ENCODE measurements at places on chromosomes 3 and 15.

DNA sequence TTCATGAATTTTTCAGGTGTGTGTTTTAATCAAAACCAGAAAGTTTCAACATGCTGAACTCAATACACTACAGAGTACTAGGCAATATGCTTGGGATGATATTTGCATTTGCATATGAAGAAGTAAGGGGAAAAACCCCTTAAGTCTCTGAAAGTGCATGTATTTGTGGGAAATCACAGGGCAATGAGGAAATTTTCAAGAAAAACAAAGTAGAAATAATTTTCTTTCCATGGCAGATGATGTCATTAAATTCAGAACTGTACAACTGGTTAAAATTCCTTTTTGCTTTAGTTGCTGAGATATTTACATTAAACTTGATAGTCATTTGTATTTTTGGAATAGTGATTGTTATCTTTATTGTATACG lies 294.0 kb upstream of the TBC1D5 start:
- no peak for DNase-seq

- DNase-seq = no peak
Observed at GRCh38 chr3:16589867-16590624, 15.2 kb downstream of the DAZL start.

DNA sequence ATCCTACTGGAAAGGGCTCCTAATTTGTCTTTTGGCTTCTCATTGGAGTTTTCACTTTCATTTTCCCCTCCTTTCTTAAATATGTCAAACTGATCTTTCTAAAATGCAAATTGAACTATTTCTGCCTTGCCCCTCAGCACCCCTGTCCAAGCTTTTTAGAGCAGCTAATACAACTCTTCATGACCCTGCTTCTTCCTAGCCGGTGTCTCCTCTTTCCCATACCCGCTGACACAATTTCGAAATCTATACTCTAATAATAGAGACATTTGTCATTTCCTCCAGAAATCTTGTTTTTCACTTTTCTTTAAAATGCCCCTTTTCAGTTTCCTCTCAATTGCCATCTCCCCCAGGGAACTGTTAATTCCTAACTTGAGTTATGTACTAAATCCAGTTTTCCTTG lies 2.9 kb upstream of the EPHA3 start:
- DNase-seq = no peak

DNA sequence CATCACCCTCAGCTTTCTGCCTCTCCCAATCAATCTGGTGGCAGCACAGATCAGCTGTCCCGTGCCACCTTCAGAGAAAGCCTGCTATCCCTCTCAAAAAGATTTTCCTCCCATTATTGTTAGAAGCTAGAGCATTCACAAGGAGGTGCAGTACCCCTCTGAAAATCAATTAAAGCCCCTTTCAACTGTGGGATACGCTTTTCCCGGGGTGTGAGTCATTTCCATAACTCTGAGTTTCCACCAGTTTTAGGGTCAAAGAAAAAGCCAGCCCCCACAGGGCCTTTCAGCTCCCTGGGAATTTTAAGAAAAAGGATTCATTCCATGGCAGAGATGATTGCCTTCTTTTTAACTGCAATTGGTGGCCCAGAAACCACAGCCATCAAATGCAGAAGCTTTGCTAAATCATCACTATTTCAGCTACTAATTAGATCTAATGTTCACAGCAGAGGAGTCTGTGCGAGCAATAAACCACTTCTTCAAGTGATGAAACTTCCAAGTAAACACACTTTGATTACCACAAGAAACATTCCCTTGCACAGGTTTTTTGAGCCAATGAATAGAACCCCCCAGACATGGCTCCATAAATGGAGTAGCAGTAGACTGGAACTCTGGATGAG lies 270.0 kb upstream of the TPRG1 start:
- DNase-seq = no peak

- peak; percentile 18 for DNase-seq
Observed at GRCh38 chr3:41198526-41198925, 779 bp upstream of the CTNNB1 start.

GRCh38 chr15:83065431-83065830 lies 1.6 kb downstream of the BTBD1 start:
- DNase-seq = peak; percentile 20

GRCh38 chr3:4695846-4696245 lies 202.7 kb downstream of the ITPR1 start:
- DNase-seq = no peak

- no peak for DNase-seq
Observed at GRCh38 chr3:113111011-113111707, 100.2 kb upstream of the BOC start.

DNA sequence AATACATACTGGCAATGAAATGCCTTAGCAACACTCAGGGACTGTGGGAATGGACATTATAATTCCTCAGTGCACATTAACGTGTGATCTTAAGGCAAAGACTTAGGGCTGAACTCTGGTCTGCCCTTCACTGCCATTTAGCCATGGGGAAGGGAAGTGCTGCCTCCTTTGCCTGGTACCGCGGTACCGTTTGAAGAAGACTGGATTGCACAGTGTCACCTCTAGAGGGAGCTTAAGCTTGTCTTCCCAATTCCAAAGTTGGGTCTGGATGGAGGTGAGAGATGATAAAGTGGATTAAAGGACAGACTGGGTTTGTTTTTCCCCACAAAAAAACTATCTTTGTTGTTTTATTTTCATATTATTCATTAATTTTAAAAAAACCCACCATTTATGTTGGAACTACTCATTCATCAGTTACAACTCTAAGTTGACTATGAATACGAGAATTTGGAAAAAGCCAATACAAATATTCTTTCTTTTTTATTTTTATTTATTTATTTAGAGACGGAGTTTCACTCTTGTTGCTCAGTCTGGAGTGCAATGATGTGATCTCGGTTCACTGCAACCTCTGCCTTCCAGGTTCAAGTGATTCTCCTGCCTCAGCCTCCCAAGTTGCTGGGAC lies 60.0 kb upstream of the SYN2 start:
- DNase-seq = peak; percentile 44

DNA sequence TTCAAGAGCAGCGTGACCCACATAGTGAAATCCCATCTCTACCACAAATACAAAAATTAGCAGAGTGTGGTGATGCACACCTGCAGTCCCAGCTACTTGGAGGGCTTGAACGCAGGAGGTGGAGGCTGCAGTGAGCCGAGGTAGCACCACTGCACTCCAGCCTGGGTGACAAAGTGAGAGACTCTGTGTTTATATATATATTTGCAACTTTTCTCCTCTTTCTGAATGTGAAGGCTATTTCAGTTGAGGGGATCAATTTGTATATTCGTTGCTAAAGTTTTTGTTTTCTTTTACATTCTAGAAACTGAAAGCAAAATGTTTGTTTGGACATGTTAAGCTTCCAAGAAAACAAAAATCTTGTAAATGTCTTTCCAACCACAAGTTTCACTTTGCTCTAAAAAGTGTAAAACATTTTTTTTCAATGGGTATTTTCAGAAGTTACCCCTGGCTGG lies 29.8 kb upstream of the FAM98B start:
- peak; percentile 27 for DNase-seq

- peak; percentile 65 for DNase-seq
Observed at GRCh38 chr3:53254509-53255422, 1.1 kb downstream of the TKT start.

DNA sequence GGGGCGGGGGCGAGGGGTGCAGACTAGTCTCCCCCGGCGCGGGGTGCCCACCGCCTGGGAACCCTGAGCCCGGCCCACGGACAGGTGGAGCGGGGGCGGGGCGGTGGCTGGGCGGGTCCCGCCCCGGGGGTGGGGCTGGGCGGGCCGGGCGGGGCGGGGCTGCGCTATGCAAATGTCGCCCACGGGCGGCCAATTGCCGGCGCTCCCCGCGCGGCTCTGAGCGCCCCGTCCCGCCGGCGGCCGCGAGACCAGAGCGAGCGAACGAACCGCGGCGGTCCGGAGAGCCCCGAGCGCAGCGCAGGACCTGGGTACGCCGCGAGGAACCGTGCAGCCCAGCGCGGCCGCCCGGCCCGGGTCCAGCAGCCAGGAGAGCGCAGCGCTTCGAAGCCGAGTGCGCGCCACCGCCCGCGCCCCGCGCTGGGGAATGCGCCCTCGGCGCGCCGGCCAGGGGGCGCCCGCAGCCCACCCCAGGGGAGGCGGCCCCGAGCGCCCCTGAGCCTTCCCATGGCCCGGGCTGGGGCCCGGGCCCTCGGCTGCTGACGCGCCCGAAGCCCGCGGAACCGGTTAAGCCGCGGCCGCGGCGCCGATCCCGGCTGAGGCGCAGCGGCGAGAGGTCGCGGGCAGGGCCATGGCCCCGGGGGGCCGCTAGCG lies at the start of gene SEMA3F:
Gene SEMA3F (plus strand): TSS at position 485 of the 651 bp plus-strand sequence. CDS start 4,299 bp downstream, outside the sequence.
- peak; percentile 90 for DNase-seq

GRCh38 chr3:126341755-126342150 lies 15.5 kb downstream of the KLF15 start:
- DNase-seq = no peak

- DNase-seq = no peak
Observed at GRCh38 chr3:158058495-158059130, 47.6 kb downstream of the SHOX2 start.

- DNase-seq = no peak
Observed at GRCh38 chr15:88090481-88091011, 166.0 kb downstream of the NTRK3 start.

DNA sequence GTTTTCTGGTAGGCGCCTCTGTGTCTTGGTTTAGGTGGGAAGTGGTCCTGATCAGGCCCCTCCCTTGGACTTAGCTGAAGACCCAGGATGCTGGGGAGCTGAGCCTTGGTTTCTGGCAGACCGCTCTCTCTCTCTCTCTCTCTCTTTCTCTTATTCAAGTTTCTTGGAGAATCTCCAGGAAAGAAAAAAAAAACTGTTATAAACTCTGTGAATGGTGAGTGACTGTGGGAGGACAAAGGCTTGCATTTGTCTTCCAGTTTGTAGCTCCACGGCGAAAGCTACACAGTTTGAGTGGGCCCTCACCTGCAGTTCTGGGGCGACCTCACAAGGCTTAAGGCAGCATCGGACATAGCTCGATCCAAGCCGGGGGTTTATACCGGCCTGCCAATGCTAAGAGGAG lies 7.5 kb downstream of the DET1 start:
- DNase-seq = no peak

GRCh38 chr3:11499144-11499543 lies 144.6 kb downstream of the VGLL4 start:
- DNase-seq = peak; percentile 81

GRCh38 chr3:64586952-64587351 lies 100.8 kb downstream of the ADAMTS9 start:
- DNase-seq = no peak

DNA sequence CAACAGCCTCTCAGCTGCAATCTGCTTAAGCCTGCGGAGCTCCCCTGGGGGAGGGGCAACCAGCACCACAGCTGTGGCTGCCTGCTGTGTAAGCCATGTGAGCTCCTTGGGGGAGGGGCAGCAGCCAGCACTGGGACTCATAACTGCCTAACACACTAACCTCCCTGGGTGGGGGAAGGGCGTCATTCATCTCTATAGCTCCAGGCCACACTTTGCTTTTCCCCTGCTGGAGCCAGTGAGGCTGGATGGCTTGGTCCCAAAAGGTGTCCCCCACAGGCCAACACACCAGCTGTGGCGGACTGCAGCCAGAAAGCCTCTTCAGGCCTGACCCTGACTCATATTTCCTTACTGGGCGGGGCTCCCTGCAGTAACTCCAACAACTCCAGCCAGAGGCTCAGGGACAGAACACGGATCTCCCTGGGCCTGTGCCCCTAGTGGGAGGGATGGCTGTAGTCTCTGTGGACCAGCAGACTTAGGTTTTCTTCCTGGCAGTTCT lies 129.8 kb downstream of the PPM1L start:
- DNase-seq = peak; percentile 4

- no peak for DNase-seq
Observed at GRCh38 chr3:73765878-73766545, 141.3 kb upstream of the PDZRN3 start.

DNA sequence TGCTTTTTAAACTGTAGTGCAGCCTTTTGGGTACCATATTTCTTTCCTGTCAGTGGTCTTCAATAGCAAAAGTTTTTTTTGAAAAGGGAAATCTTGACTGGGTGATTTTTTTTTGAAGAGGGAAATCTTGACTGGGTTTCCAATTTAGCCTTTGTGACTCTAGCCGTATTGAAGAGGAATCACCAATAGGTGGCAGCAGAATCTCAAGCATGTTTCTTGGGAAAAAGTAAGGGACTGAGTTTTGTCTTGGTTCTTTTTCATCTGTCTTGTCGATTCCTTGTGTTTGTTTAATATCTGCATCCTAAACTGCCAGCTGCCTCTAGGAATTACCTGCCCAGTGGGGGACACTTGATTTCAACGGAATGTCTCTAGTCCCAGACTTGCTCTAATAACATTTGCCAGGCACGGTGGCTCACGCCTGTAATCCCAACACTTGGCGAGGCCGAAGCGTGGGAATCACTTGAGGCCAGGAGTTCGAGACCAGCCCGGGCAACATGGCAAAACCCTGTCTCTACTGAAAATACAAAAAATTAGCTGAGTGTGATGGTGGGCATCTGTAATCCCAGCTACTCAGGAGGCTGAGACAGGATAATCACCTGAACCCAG lies 89.2 kb downstream of the RBPMS2 start:
- peak; percentile 85 for DNase-seq

DNA sequence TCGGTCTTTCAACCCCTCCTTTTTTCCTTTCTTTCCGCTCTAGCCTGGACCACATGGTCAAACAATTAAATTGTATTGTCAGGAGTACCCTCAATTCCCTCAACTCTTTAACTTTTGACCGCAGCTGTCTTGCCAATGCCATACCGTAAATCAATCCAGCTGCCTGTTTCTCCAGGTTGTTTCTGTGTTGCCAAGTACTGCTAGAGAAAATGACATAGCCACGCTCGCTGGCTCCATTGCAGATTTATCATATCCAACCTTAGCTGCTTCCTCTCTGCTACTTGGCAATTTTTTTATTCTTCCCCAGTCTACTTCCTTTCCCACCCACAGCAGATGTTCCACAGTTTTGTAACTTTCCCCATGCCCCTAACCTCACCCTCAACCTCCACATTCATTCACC lies 60.0 kb downstream of the ZNF385D start:
- DNase-seq = no peak

DNA sequence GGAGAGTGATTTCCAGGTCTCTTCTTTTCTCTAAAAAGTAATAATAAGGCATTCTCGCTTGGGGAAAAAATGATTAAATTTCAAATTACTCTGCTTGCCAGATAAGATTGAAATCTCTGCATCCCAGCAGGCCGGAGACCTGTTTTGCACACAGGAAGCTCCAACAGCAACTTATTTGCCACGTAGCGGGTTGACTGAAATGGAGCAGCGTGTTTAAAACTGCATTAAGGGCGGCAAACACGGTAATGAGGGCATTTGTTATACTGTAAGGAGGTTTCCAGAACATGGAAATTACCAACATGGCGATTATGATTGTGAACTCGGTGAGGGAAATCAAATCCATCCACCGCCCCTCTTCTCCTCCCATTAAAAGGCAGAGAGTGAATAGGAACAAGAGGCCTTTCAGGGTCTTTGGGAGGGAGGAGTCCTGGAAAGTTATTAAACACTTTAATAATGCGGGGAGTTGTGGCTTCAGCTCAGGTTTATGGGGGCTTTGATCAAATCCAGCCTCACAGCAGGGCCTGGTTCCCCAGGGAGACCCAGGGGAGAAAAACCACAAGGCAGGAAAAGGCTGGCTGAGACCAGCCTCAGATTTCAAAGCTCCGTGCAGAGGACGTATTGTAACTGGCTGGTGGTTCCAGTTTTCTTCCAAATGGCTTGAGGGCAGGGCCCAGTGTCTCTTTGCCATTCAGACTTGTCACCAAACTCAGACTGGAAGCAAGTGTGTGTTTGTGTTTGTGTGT lies 242.3 kb downstream of the TLE3 start:
- peak; percentile 63 for DNase-seq

Measured in adipocyte (in vitro differentiated cells).